ENCODE measurements at places on chromosomes 5 and 9.

DNA sequence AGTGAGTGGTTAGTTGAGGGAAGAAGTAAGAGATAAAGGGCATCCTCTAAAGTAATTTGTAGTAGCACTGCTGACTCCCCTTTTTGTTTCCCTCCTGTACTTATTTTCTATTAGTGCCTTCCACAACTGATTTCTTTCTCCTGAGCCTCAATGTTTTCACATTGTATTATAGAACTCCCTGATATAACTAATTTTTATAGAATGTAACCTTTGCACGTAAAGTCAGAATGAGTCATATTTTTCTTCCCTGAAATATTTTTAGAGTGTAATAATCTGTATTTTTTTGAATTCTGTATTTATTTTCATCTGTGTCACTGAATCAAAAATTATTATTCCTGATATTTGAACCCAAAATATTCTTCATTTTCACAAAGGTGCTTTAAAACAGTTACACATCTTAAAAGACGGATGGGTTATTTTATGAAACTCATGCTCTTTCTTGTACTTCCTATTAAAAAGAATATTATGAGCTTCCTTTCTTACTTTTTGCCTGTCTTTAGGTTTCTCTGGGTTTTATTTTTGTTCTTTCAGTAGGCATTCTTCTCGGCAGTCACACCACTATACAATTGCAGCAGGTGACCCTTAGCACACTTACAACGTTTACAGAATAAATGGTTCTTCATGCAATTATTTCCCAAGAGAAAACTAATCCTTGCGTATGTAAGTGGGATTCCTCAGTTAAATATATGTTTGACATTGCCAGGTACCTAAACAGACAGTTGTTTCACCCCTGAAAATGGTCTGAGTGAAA, 30.5 kb upstream of the DMRTA1 start:
- no peak for DNase-seq

DNA sequence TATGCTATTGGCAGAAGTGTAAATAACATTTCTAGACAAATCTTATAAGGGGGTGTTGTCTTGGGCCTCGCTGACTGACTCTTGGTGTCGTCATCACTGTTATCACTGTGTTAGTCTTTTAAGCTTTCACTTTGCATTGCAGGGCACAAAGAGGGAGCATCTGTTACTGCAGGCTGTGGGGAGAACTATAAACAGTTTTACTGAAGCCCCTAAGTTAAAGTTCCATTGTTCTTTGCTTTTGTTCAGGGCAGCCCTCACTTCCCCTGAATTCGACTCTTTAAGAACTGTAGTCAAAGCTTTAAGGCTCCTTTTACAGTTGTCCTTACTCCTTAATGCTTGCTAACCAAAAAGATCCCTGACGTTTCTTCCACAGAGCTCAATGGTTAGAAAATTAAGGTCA, 605.0 kb downstream of the RAB3C start:
- no peak for DNase-seq

DNA sequence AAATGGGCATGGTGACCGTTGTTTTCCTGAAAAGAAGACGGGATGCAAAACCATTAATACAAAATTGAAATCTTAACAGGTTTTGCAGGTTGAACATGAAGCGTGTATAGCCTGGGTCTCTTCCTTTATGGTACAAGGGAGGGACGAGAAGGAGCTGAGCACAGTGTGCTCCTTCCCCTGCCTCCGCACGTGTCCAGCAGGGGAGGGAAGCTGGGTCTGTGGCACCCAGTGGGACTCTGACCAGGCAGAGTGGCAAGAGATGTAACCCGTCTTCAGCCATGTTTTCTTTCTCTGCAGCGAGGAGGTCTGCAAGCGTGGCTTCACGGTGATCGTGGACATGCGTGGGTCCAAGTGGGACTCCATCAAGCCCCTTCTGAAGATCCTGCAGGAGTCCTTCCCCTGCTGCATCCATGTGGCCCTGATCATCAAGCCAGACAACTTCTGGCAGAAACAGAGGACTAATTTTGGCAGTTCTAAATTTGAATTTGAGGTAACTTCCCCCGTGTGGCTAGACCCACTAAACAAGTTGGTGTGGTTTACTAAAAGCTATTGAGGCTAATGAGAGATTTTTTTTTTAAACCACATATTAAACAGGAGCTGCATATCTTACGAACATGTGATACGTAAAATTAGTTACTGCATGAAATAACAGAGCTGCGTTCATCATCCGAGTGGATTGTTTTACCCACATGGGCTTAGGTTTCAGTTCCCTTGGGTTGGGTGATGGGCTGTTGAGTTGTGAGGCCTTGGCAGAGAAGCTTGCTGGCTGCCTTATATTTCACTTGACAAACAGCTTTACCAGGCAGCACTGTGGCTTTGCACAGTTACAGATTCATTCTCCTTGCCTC, 143.7 kb downstream of the TRIO start:
- DNase-seq, result peak; percentile 89

GRCh38 chr5:96463091-96463490, 30.0 kb upstream of the PCSK1 start:
- peak; percentile 18 for DNase-seq

- DNase-seq, result peak; percentile 83
Measured at GRCh38 chr9:110602281-110602680, 22.7 kb upstream of the SVEP1 start.

- DNase-seq, result no peak
Measured at GRCh38 chr5:117461403-117461802, 886.8 kb upstream of the SEMA6A start.

DNA sequence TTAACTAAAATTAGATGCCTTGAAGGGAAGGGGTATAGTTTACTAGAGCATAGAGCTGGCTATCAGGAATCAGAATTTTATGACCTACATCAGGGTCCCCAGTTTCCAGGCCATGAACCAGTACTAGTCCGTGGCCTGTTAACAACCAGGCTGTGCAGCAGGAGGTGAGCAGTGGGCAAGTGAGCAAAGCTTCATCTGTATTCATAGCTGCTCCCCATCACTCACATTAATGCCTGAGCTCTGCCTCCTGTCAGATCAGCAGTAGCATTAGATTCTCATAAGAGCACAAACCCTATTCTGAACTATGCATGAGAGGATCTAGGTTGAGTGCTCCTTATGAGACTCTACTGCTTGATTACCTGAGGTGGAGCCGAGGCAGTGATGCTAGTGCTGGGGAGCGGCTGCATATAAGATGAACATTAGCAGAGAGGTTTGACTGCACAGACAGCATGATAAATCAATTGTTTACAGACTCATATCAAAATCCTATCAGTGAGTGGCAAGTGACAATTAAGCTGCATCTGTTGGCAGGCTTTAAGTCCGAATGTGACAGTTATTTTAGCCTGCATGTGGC, 44.6 kb downstream of the TAF11L14 start:
- DNase-seq, result no peak

- no peak for DNase-seq
Measured at GRCh38 chr9:115193777-115194176, 75.8 kb upstream of the TNC start.

- no peak for DNase-seq
Measured at GRCh38 chr9:113573046-113573958, 109.8 kb downstream of the RGS3 start.

DNA sequence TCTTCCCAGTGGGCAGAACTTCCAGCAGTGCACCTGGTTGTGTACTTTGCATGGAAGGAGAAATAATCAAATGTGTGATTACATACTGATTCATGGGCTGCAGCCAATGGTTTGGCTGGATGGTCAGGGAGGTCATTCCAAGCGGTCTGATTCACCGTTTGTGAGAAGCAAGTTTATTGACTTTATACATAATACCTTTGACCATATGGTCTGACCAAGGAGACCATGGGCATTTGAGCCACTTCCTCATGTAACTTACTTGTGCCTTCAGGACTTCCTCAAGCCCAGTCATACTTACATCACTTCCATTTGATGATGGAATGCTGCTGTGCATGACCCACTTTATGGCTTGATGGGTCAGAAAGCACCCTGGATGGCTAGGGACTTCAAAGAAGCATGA, 41.1 kb downstream of the DAP start:
- DNase-seq, result no peak

- no peak for DNase-seq
Measured at GRCh38 chr9:26229324-26230054, 551.2 kb upstream of the TUSC1 start.

DNA sequence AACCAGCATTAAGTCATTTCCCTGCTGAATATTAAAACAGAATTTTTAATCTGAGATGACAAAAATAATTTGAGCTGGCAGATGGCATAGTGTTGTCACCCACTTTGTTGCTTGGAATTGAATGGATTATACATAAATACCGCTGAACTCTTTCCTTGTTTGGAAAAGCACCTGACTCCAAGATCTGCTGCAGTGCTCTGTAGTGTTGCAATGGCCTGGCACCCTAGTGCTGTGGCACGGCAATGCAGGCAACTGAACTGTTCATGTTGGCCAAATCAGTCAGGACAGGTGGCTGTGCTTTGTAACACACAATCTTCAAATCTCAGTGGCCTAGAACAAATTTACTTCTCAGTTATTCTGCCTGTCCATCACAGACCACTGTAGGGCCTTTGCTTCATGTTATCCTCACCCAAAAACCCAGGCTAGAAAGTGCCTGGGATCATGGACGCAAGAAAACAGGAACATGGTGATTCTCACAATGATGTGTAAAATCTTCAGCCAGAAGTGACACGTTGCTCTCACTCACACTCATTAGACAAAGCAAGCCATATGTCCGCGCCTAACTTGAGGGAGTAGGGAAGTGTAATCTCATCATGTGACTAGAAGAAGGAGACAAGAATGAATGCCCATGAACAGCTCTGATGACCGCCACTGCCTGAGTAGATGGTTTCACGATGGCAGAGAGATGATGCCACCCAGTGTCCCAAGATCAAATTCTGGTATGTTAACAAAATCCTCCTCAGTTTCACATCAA, 191.9 kb upstream of the PUM3 start:
- DNase-seq, result peak; percentile 61

DNA sequence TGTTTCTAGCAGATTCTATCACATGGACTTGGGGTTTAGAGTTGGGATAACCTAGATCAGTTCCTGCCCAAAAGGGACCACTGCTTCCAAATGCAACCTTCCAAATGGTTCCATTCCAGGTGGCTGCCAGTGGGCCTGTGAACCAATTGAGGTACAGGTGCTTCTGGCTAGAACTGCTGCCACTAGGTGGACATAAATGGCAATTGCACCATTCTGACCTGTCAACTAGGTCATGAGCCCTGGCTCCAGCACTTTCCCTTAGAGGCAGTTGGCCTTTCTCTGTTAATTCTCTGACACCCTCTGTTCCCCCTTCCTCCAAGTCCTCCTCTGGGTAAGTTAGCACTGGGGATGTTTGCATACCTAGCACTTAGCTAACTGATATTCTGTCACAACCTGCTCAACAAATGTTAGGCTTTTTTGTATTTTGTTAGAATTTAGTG, 16.6 kb upstream of the HEMGN start:
- peak; percentile 54 for DNase-seq

DNA sequence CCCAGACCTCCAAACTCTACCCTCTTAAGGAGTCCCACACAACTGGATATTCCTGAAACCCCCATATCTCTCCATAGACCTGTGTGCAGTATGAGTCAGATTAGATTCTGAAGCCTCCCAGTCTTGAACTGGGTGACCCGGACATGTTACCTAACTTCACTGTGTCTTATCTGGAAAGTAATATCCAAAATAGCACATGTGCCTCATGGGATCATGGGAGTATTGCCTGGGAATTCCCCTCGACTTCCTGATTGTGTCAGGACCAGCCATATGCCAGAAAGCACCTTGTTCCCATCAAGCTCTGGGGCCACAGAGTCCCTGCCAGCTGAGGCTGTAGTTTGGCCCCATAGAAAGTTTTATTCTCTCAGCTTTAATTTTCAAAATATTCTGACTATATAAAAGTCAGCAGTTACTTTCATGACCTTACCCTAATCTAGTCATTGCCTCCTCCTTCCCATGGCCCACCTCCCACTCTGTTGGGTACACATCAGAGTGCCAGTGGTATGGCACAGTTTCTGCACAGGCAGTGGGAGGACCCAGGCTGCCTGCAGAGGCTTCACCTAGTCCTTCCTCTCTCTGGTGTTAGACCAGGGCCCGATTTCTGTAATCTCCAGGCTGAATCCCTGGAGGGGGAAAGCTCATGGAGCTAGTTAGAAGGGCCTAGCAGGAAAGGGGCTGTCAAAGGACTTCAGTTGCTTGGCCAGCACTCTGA, 19.5 kb upstream of the B4GALT1 start:
- DNase-seq, result no peak

DNA sequence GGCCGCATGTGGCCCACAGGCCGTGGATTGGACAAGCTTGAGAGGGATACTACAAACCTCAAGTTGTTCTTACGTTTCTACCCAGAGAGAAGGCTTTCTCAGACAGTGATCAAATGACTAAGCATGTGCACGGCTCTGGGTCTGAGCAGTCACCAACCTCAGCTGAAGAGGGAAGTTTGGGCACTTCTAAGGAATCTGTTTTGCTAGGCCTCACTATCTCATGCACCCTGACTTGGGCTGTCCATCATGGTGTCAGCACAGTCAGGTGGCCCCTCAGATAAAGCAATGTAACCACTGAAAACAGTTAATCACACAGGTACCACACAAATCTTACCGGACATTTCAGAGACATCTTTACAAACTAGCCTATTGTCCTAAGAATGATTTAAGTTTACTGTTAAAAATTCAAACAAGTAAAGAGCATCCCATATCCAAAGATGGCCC, 24.6 kb downstream of the CSF2 start:
- no peak for DNase-seq

DNA sequence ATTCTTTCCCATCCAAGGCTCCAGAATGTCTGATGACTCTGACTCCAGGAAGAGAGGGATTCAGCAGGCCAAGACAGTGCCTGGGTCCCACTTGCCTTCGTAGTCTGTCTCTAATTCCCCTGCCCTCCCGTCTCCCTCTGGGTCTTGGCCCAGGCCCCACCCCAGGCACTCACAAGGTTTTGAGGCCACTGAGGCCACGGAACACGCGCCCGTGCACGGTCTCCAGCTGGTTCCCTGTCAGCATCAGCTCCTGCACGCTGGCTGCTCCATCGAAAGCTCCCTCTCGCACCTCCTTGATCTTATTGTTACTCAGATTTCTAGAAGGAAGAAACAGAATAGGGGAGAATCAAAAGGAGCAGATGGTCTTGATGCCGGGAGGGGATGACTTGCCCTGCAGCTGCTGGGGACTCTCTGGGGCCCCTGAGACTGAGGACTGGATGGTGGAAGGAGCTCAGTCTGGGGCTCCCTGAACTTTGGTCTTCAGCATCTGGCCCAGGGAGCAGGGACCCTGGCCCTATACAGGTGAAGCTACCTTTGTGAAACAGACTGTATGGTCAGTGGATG, 174.6 kb upstream of the PANK3 start:
- peak; percentile 30 for DNase-seq
